CD8-positive, alpha-beta memory T cell (primary cell): ENCODE measurements at places on chromosomes 3 and 15. TPM values are rescaled to one million over a fixed set of nuclear protein-coding genes. Genes with fewer than 3 reads are reported as not detected.

DNA sequence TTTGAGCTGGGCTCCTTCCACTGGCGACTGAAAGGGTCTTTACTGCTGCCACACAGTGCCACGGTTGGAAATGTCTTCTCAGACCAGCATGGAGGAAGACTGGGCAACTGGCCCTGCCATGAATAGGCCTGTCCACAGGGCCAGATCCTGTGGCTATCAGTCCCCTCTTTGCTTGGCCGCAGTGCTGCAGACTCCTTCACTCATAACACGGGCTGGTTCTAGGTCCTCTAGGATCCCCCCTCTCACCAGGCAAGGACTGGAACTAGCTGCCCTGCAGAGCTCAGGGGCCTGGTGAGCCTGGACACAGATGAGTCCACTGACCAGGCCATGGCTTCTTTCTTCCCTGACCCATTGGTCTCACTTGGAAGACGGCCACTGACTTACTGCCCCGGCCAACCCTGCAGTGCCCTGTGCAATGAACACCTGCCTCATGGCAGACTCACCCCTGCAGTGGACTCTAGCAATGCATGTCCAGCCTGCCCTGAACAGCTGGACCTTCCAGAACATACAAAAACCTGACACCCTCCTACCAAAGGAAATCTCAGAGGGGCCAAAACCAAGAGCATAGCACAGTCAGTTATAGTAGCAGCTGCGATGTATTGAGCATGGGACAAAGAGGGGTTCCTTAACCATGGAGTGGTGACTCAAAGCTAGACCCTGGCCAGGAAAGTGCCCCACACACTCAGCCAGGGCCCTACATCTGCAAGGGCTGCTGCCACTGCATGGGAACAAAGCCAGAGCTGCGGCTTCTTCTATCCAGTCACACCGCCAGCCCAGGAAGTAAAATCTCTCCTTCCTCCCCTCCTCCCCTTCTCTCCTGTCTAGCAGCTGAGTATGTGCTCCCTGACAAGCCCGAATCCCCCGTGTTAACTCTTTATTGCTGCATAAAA, 72.1 kb upstream of the ITGA11 start:
- no peak for DNase-seq
- H3K27ac ChIP-seq, result no peak overlapping the region
- no peak overlapping the region for H3K4me3 ChIP-seq
- no peaks in the 10 kb centered on the region for H3K4me1 ChIP-seq
- H3K27me3 ChIP-seq, result no peaks in the 10 kb centered on the region

CMTM8 gene
- 4.1 TPM for total RNA-seq

GRCh38 chr15:38424101-38424552, 29.8 kb upstream of the FAM98B start:
- H3K4me1 ChIP-seq, result no peaks in the 10 kb centered on the region
- no peak for DNase-seq
- no peaks in the 10 kb centered on the region for H3K36me3 ChIP-seq
- no peak overlapping the region for H3K27ac ChIP-seq
- H3K4me3 ChIP-seq, result no peak overlapping the region
- no peaks in the 10 kb centered on the region for H3K27me3 ChIP-seq

GRCh38 chr3:195855471-195856409, 44.0 kb upstream of the MUC4 start:
- no peak overlapping the region for H3K4me3 ChIP-seq

DNA sequence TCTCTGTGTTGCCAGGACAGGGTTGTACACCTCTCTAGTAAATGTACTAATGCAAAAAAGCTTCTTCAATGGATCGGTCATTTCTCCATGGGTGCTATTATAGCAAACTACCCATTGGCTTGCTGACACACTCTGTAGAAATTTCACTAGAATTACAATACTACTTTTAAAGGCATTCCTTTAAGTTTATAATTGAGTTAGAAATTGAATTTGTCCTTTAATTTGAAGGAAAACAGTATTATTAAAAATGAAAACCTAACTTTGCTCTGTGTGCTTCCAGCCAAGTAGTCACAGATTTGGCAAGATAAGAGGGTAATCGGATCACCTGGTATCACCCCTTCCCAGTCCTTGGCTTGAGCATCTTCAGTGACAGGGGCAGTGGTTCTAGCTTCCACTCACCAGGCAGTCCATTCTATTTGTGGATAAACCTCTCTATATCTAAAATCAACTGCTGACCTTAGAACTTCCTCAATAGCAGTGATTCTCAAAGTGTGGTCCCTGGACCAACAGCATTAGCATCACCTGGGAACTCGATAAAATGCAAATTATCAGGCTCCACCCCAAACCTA, 93.2 kb downstream of the GHSR start:
- H3K4me1 ChIP-seq, result no peaks in the 10 kb centered on the region
- peaks cover 12% of the 10 kb centered on the region for H3K36me3 ChIP-seq
- H3K27me3 ChIP-seq, result no peaks in the 10 kb centered on the region

- H3K4me1 ChIP-seq, result no peaks in the 10 kb centered on the region
- H3K36me3 ChIP-seq, result no peaks in the 10 kb centered on the region
- no peaks in the 10 kb centered on the region for H3K27me3 ChIP-seq
- no peak overlapping the region for H3K27ac ChIP-seq
Measured at GRCh38 chr15:83504365-83504764, 57.2 kb downstream of the SH3GL3 start.

DNA sequence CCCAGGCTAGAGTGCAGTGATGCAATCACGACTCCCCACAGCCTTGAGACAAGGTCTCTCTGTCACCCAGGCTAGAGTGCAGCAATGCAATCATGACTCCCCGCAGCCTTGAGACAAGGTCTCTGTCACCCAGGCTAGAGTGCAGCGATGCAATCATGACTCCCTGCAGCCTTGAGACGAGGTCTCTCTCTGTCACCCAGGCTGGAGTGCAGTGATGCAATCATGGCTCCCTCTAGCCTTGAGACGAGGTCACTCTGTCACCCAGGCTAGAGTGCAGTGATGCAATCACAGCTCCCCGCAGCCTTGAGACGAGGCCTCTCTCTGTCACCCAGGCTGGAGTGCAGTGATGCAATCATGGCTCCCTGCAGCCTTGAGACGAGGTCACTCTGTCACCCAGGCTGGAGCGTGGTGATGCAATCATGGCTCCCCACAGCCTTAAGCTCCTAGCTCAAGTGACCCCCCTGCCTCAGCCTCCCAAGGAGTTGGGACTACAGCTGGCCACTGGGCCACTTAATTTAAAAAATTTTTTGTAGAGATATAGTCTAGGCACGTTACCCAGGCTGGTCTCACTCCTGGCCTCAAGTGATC, 26.1 kb downstream of the TFRC start:
- H3K4me1 ChIP-seq, result no peaks in the 10 kb centered on the region
- no peak for DNase-seq
- H3K4me3 ChIP-seq, result no peak overlapping the region
- peaks cover 68% of the 10 kb centered on the region for H3K36me3 ChIP-seq

DNA sequence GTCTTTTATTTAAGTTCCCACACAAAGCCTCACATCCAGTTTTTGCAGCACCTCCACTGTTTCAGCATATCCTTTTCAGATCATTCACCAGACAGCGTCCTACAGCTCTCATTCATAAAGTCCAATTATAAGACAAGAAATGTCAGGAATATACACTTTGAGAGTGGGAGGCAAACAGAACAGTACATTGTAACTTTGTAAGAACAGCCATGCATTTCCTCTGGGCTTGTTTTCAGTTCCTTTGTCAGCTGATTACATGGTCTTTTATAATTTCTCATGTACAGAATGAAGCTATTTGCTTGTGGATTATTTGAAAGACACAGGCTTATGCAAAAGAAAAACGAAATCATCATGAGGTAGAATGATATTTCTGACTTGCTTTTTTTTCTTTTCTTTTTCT, 85.7 kb downstream of the SOX2 start:
- H3K27me3 ChIP-seq, result no peaks in the 10 kb centered on the region
- no peak overlapping the region for H3K4me3 ChIP-seq

IGSF10 gene
- not detected for total RNA-seq

GRCh38 chr3:103794656-103795055, 1359.8 kb downstream of the ZPLD1 start:
- no peak overlapping the region for H3K4me3 ChIP-seq
- H3K36me3 ChIP-seq, result no peaks in the 10 kb centered on the region
- H3K27me3 ChIP-seq, result no peaks in the 10 kb centered on the region
- no peak overlapping the region for H3K27ac ChIP-seq
- H3K4me1 ChIP-seq, result no peaks in the 10 kb centered on the region

- DNase-seq, result no peak
- no peak overlapping the region for H3K4me3 ChIP-seq
- H3K36me3 ChIP-seq, result no peaks in the 10 kb centered on the region
- no peaks in the 10 kb centered on the region for H3K27me3 ChIP-seq
Measured at GRCh38 chr15:29670998-29671981, 151.0 kb downstream of the TJP1 start.

GRCh38 chr3:13707456-13707855, 158.5 kb downstream of the FBLN2 start:
- H3K4me3 ChIP-seq, result no peak overlapping the region
- no peak overlapping the region for H3K27ac ChIP-seq
- no peak for DNase-seq
- no peaks in the 10 kb centered on the region for H3K4me1 ChIP-seq

GRCh38 chr15:89052474-89052873, 35.8 kb upstream of the ABHD2 start:
- DNase-seq, result no peak
- no peaks in the 10 kb centered on the region for H3K27me3 ChIP-seq
- no peak overlapping the region for H3K27ac ChIP-seq
- peaks cover 11% of the 10 kb centered on the region for H3K4me1 ChIP-seq
- H3K4me3 ChIP-seq, result no peak overlapping the region

DNA sequence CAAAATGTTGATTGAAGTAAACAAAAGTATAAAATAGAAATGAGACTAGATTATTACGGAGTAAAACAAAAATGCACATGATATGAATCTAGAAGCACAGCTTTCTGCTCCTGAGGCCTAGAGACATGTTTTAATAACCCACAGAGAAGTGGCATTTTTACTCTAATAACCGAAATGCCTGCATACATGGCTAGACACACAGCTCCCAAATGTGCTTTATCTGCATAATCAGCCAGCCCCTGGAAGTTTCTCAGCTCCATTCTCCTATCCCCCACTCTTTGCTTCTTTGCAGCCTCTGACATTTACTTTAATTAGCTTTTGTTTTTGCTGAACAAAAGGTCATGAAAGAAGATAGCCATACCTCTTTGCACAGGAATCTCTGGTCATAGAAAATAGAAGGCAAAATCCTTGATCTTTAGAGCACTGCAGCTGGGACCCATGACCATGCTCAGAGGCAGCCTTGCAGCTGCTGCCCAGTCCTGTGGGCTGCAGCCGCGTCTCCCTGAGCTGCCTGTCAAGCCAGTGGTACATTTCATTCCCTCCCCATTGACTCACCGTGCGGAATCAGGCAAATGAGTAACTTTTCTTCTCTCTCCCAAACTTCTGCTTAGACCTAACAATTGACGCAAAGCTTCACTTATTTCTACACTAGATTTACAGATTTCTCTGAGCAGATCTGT, at the start of gene VEPH1:
TSS of gene VEPH1 (minus strand) at position 501 of the 680 bp plus-strand sequence. CDS start 8,067 bp downstream, outside the sequence.
- no peaks in the 10 kb centered on the region for H3K27me3 ChIP-seq
- H3K36me3 ChIP-seq, result no peaks in the 10 kb centered on the region
- no peak within 1 kb of the TSS for H3K4me3 ChIP-seq

DNA sequence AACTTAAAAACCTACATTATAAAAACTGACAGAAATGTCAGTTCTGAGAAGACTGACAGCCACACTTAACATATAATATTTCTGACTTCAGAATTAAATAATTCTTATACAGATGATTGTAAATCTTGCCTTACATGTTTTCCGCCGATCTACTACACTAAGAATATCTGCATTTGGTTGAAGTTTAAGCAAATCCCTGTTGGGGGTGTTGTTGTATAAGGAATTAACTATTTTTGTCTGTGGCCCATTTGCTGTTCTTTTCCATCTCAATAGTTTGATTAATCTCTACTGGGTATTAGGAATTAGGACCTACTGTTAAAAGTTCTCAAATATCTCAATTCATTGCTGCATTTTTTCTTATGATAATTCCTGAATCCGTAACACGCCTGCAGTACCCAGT, 838.3 kb upstream of the ROBO1 start:
- no peak overlapping the region for H3K27ac ChIP-seq
- H3K4me3 ChIP-seq, result no peak overlapping the region
- H3K36me3 ChIP-seq, result no peaks in the 10 kb centered on the region
- H3K27me3 ChIP-seq, result no peaks in the 10 kb centered on the region
- no peaks in the 10 kb centered on the region for H3K4me1 ChIP-seq

TMCO5A gene
- total RNA-seq, result not detected

DNA sequence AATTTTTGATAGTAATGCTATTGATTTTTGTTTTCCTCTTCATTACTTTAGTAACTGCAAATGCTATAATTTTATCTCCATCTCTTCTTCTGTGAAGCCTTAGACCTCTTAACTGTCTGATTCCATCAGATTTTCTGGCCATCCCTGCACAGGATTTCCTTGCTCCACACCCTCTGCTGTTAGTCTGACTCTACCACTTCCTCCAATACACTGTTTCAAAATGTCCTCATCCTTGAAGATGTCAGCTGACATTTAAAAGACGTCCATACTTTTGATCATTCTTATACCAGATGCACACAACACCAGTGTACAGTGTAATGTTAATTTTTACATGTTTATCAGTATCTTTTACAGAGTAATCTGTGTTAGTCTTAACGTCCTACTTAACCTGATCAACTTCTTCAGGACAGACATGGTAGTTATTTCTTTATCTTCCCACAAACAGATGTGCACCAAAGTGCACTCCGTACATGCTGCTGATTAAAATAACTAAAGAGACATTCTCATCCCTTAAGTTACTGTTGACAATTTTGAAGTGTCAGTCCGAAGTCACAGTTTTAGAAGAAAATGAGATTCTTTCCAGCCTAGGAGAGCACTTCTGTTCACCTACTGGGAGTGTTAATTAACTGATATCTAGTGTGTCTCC, 102.4 kb upstream of the RASGRP1 start:
- DNase-seq, result no peak
- H3K4me1 ChIP-seq, result peaks cover 89% of the 10 kb centered on the region

- H3K27me3 ChIP-seq, result no peaks in the 10 kb centered on the region
- no peak overlapping the region for H3K4me3 ChIP-seq
- H3K36me3 ChIP-seq, result no peaks in the 10 kb centered on the region
- no peak for DNase-seq
- no peak overlapping the region for H3K27ac ChIP-seq
- H3K4me1 ChIP-seq, result no peaks in the 10 kb centered on the region
Measured at GRCh38 chr15:79078003-79078402, 12.6 kb downstream of the RASGRF1 start.

TLR9 gene
- 0.16 TPM for total RNA-seq

AGTR1 gene
- total RNA-seq, result not detected

FGD5 gene
- total RNA-seq, result not detected

DNA sequence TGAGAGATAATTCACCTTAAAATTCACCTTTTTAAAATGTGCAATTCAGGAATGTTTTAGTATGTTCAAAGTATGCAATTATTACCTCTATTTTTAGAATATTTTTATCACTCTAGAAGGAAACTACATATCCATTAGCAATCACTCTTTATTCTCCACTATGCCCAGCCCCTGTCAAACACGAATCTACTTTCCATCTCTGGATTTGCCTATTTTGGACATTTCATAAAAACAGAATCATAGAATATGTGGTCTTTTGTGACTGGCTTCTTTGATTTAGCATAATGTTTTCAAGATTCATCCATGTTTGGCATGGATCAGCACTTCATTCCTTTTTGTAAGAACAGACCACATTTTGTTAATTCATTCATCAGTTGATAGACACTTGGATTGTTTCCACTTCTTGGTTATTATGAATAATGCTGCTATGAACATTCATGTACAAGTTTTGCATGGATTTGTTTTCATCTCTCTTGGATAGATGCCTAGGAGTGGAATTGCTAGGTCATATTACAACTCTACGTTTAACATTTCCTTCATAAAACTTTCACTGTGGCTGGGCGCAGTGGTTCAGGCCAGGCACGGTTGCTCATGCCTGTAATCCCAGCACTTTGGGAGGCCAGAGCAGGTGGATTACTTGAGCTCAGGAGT, 12.7 kb downstream of the HMCES start:
- no peak for DNase-seq
- H3K27ac ChIP-seq, result no peak overlapping the region
- H3K4me3 ChIP-seq, result no peak overlapping the region
